H1 (cell line): ENCODE measurements at places on chromosomes 11 and 22.

- no peak for DNase-seq
These were observed 84.0 kb upstream of the RTL6 start for GRCh38 chr22:44582016-44582415.

DNA sequence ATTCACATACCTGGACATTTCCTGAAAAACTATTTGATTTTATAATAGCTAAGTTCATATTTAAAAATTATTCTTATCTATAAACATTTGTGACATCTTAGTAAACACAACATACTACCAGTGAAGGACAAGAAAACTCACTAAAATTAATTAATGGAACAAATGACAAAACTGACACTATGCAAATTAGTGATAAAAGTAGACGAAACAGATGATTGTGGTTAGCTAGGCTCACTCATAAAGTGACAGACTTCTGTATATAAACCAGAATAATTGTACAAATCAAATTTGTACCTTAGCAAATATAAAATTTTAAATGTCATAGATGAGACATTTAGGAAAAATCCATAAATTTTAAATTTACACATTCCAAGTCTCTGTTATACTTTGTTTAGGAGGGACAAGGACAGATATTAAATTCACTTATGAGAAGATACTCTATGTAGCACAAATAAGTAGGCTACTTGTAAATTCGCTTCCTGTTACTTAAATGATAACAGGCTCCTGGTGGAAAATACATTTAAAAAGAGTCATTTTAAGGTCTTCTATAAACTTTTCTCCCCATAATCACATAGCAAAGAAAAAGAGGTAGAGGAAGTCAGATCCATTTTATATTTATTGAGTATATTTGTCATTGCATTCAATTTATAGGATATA, 81.2 kb downstream of the KIF18A start:
- DNase-seq: no peak

GRCh38 chr11:124876818-124877630, 11.8 kb downstream of the ROBO3 start:
- no peak for DNase-seq

- DNase-seq: no peak
These were observed 884 bp downstream of the CENATAC start for GRCh38 chr11:118998822-118999221.

GRCh38 chr11:96185220-96185768, 157.7 kb downstream of the MAML2 start:
- DNase-seq: no peak

DNA sequence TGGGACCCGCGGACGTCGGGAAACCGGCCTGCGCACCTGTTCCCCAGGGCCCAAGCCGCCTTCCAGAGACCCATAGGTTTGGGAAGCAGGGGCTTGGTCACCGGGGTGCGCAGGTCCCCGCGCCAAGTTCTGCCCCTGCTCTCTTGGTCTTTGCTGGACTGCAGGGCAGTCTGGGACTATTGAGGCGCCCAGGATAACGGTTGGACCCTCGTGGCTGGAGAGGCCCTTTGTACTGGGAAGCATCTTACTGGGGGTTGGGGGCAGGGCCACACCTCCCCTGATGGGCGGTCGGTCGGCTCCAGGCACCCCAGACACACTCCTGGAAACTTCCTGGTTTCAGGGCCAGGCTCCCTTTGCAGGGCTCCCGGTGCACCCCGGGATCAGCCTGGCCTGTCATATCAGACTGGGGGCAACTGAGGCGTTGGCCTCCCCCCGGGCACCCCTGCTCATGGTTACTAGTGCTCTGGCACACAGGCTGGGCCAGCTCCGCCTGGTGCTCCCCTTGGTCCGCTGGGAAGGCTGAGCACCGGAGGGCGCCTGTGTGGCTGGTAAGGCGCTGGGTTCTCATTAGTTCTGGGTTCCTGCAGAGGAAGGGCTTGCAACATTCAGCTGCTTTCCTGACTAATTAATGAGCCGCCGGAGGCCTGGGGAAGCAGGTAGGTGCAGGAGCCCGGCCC, 1250.5 kb downstream of the BRD1 start:
- no peak for DNase-seq

DNA sequence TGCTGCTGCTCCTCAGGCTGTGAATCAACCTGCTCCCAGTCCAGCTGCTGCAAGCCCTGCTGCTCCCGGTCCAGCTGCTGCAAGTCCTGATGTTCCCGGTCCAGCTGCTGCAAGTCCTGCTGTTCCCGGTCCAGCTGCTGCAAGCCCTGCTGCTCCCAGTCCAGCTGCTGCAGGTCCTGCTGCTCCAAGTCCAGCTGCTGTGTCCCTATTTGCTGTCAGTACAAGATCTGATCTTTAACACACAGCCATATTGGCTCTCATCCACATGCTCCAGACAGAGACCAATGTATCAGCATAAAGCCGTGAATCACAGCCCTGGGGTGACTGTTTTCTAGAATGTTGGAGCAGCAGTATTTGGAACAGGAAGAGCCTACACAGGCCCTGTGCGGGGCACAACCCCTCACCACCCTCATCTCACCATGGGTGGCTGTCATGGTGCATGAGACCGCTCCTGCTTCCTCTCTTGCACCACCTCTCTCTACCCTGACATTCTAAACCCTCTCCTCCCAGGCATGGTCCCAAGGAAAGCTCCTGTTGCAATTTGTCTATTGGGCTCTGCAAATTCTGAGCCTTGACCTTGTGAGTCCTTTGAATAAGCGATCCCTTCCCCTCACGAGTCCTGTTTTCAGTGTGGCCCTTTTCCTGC, 3.5 kb downstream of the KRTAP5-10 start:
- DNase-seq: no peak

DNA sequence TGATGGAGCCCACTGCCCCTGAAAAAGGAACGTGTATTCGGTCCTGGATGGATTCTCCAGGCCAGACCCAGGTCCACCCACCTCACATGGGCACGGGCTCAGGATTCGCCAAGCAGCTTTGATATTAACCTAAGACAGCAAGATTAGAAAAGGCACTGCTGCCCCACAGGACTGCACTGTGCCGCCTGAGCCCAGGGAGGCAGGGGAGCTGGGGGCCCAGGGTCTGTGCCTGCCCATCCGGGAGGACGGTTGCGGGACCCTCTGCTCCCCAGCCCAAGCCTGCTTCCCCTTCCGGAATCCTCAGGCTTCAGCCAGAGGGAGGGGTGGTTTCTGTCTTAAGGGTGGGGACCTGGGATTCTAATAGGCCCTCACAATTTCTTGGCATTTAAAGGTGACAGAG, 13.5 kb upstream of the VSIG10L2 start:
- no peak for DNase-seq

- peak; percentile 21 for DNase-seq
These were observed 189.9 kb downstream of the ARHGAP42 start for GRCh38 chr11:100876815-100877520.

DNA sequence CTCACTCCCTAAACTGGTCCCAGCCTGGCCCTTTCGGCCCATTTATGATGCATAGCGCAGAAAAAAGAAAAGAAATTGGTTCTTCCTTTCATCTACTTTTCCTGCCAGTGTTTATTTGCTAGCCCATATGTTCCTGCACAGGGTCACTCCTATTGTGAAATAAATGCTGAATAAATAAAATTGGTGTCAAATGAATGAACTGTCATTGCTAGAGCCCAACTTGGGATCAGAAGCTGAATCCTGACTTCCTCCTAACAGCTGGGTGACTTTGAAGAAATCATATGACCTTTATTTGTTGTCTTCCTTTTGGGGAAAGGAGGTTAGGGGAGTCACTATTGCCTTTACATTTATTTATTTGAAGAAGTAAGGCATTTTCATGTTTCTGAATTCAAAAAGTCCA, 92.0 kb downstream of the PRR5L start:
- no peak for DNase-seq

GRCh38 chr11:18329196-18329870, 7.0 kb downstream of the GTF2H1 start:
- DNase-seq: no peak
